ENCODE measurements at places on chromosomes 5 and 9. TPM values are rescaled to one million over a fixed set of nuclear protein-coding genes. Genes with fewer than 3 reads are reported as not detected.

SLC27A6 gene
- not detected for total RNA-seq

NR2F1 gene
- 4.3 TPM for total RNA-seq

LMNB1 gene
- total RNA-seq = 84.0 TPM

CARD6 gene
- 2.9 TPM for total RNA-seq

CCL28 gene
- 0.03 TPM for total RNA-seq
